ENCODE measurements at places on chromosomes 3 and 15.

- DNase-seq = no peak
Measured at GRCh38 chr3:173688216-173688842, 290.8 kb downstream of the NLGN1 start.

GRCh38 chr15:90597577-90597976 lies 67.9 kb downstream of the CRTC3 start:
- DNase-seq = no peak

- no peak for DNase-seq
Measured at GRCh38 chr15:33384307-33384706, 73.5 kb downstream of the RYR3 start.

- no peak for DNase-seq
Measured at GRCh38 chr3:192819001-192819569, 91.7 kb upstream of the FGF12 start.

DNA sequence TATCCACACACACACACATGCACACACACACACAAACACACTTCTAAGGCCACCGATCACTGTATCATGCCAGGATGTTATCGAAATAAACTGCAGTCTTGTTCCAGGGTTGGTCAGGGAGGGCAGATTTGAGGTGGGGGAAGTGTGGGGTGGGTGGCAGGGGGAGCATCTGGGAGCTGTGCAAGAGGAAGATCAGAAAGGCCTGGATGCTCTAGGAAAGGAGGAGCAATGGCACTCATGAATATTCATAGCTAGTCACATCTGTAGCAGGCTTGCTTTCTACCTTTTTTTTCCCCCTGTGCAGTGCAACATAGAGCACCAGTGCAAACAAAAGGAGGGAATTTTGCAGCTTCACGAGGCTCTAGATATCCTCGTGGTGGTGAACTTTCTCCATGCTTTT lies 84.9 kb downstream of the MEIS2 start:
- no peak for DNase-seq

- no peak for DNase-seq
Measured at GRCh38 chr15:27804569-27805260, 294.4 kb downstream of the OCA2 start.

DNA sequence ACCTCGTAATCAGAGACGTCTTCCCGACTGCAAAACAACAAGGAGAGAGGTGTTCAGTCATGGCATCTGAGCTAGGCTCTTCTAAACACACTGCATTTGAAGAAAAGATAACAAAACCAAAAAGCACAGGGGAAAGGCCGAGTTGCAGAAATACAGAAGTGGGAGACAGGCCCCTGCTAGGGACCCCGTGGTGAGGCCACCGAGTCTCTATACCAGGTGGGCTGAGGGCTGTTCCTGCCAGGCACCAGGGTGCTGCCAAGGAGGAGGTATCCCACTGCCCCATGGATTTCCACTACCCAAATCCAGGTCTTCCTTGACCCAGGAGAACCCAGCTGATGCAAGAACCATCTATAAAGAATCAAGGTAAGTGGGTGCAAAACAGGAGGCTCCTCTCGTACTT lies 31.1 kb downstream of the RAB6B start:
- DNase-seq = no peak

DNA sequence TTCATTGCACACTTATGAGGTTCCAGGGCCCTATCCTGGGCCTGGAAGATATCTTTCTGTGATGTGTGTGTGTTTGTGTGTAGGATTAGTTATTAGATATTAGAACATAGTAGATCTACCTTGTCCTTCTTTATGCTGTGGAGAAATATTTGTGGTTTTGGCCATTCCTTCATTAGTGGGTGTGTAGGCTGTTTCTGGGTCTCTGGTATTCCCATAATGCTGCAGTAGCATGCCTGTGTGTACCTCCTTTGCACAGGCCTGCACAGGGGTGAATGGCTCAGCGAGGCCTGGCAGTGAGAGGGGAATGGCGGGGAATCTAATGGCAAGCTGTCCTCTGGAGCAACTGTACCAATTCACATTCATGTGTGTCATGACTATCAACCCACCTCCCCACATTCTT lies 125.8 kb upstream of the MRPS22 start:
- no peak for DNase-seq

GRCh38 chr3:22157848-22158247 lies 406.8 kb upstream of the ZNF385D start:
- DNase-seq = no peak

GRCh38 chr15:96692826-96693225 lies 362.3 kb downstream of the NR2F2 start:
- no peak for DNase-seq

DNA sequence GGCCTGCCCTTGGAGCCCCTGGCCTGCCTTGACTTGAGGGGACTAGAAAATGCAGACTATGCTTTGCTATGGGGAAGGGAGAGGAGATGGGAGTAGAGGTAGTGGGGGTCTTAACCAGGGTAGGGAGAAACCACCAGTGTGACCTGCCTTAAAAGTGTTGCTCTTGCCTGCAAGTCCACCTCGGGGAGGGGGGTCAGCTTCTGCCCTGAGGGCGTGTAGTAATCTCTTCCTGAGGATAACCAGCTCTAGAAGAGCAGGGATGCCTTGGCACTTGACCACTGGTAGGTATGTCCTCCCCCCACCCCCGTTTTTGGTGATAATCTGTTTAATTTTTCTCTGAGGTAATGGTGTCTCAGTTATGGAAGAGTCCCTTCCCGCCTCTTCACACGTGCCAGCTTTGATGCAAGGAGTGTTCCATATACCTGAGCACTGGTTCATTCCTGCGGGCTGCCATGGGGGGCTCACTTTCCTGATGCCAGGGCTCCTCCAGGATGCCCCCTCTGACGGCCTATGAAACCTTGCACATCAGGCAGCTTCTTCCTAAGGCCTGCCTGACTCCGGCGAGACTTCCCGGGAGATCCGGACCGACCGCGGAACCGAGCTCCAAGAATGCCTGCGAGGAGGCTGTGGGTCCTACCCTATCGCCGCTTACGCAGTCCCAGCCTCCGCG lies 780 bp upstream of the P4HTM start:
- DNase-seq = peak; percentile 29

GRCh38 chr3:112778353-112778948 lies 68.2 kb downstream of the CD200R1L start:
- no peak for DNase-seq

GRCh38 chr15:98626153-98626552 lies 22.2 kb upstream of the IGF1R start:
- DNase-seq = no peak

DNA sequence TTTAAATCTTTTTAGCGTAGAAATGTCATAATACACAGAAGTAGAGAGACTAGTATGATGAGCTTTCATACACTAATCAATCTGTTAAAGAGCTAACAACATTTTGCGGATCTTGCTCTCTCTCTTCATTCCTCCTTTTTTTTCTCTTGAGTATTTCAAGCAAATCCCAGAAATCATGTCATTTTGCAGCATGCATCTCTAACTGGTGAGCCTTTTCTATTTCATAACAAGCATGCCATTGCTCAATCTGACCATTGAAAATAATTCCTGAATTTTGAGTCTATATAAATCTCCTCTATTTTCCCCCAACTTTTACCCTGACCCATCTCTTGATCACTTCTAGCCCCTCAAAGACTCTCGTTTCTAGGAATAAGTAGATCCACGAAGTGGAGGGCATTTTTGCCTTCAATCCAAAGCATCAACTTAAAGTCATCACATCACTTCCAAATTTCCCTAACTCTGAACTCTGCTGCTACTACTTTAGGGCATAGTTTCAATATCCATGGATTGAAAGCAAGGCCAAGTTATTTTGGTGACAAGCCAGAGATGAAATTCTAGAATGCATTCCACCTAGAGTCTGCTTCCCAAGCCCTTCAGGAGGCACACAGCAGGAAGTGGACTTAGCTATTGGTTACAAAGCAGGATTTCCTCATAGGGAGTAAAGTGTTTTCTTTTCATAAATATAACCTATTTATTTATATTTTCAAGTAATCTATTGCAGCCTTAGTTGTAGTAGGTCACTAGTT lies 253.5 kb upstream of the ZPLD1 start:
- DNase-seq = no peak

DNA sequence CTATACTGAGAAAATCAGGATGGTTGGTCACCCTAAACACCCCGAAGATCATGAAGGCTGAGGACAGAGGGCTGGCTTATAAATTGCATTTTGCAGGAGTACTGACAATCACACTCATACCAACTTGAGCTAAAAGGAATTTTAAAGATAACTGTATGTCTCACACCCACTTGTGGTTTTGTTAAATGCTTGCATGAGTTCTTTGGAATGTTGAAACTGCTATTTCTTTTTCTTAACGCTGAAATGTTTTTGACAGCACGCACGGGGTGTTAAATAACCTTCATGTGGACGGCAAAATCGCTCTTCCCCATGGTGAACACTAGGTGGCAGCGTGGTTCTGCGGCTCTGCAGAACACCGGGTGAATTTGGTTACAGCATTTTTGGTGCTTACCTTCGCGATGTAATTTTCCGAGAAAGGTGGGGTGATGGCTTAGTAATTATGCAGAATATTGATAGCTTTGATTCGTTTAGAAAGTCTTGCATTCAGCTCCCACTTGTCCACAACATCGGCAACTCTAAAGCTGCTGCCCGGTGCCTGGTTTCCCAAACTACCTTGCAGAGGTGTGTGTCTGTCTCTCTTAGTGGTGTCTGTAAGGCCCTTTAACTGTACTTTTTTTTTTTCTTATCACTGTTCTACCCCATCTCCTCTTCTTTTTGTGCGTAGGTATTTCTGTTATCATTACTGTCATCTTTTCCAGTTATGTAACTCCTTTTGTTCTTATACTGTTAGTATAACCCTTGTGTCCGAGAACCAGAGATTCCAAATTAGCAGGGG lies 51.7 kb downstream of the ARNT2 start:
- DNase-seq = peak; percentile 57

DNA sequence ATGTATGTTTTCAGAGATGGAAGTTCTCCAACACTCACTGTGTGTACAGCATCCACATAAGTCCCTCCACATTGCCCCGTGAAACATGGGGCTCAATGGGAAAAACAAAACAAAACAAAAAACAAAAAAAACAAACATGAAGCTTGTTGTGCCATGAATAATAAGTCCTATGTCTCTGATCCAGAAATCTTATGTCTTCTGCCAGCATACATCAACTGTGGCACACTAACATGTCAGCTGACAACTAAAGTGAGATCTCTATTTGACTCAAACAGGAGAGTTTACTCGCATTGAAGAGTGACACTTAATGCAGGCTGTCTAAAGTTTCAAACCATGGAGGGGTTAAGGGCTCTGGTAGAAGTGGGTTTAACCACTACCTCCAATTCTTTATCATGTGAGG lies 180.2 kb upstream of the ROBO1 start:
- no peak for DNase-seq

DNA sequence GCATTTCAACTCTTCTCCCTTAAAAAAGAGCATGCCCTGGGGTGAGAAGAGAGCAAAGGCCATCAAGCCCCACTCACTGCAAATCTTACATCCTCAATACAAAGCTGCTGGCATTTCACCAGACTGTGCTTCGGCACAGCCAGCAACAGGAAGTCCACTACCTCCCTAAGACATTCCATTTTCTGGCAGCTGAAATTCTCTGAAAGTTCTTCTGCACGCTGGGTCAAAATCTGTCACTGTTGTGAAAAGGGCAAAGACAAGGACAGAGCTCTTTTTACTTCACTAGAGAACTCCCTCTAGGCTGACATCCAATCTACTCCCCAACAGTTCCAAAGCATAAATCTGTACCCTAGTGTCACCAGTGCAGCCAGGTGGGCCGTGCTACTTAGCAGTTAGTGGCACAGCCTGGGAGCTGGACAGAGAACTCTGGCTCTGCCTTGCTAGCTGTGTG lies 6.3 kb downstream of the MTMR10 start:
- no peak for DNase-seq

DNA sequence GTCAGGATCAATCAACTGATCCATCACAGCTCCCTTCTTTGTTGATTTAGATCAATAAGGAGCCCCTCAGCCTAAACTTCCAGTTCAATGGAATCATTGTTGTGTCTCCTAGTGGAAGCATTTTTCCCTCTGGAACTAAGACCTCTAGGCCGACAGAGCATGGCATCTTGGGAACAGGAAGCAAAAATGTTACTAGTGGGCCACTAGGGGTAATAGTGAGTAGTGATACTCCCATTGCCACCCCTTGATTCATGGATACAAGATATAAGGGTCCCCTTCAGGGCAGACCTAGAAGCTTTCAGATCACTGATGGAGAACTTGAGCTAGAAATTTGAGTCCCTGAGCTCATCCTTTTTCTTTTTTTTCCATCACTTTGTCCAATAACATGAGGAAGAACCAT lies 40.4 kb upstream of the AZI2 start:
- DNase-seq = no peak
